Neural progenitor cell (in vitro differentiated cells): ENCODE measurements at places on chromosomes 3 and 15. TPM values are rescaled to one million over a fixed set of nuclear protein-coding genes. Genes with fewer than 3 reads are reported as not detected.

Gene TRAT1
- not detected in 2 replicates for total RNA-seq

Gene UBR1
- 26.0 and 33.2 TPM in 2 replicates for total RNA-seq

DNA sequence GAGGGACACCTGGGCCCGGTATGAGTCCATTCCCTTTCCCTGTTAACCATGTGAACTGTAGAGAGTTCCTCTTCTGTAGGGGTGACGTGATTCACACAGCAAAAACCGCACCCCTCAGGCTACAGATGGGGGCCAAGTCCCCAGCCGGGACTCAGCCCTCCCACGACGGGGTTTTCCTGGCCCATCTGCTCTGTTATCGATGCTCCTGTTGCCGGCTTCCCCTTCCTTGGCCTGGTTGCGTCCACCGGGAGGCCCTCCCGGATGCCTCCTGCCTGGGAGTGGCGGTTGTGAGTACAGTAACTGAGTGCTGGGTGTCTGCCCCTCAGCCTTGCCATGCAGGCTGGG, 817 bp upstream of the PLXNA1 start:
- DNase-seq, result no peak

Gene FES
- total RNA-seq, result 11.7 and 14.1 TPM in 2 replicates

- no peak for DNase-seq
These were observed 342.6 kb downstream of the NSUN3 start for GRCh38 chr3:94405258-94406035.

Gene ITIH4
- 1.1 and 2.4 TPM in 2 replicates for total RNA-seq

GRCh38 chr3:157460253-157460652, 23.6 kb downstream of the PTX3 start:
- no peak for DNase-seq

- no peak for DNase-seq
These were observed 17.3 kb downstream of the FAM174B start for GRCh38 chr15:92638291-92638708.

GRCh38 chr15:22936577-22937472, 43.3 kb downstream of the CYFIP1 start:
- no peak for DNase-seq

DNA sequence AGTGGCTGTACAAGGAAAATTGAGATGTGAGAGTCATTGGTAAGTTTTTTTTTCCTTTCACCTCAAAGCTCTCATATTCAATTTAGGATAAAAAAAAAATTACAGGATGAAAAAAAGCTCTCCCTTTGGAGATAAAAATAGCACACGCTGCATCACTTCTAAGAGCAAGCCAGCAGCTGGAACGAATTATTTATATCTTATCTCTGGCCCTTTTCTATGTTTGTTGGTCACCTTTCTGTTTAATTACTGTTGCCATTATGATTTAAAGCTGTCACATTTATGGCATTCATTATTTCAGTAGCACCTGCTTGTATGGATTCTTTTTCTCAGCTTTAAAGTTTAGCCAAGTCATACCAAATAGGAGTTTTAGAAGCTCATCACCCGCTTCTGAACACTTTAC, 171.6 kb upstream of the PDZRN3 start:
- no peak for DNase-seq

DNA sequence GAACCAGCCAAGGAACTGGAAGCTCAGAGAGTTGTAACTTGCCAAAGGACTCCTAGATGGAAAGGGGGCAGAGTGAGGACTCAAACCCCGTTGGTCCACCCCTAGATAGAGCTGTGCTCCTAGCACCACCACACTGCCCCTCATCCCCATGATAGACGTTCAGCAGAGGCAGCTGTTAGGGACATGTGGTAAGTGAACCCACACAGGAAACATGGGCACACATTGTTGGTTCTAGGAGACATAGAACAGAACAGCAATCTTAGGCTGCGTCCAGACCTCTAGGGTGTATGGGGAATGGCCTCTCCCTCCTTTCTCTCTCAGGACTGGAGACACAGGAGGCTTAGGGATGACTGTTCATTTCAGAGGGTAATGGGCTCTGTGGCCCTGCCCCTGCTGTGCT, 102.7 kb downstream of the ANP32A start:
- DNase-seq, result no peak

DNA sequence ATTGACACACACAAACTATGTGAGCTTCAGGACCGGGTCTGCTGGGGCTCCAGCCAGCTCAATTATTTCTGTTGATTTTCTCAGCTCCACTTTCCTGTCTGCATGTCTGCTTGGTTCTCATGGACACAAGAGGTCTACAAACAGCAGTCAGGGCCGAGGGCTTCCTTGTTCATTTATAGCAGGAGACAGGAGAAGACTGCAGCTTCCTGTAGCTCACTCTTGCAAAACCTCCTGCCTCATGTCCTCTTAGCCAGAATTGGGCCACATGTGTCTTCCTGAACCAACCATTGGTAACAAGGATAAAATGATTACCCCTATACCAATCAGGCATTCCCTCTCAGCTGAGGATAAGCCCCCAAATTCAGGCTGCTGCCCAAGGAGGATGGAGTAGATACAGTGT, 182.8 kb downstream of the TLE3 start:
- no peak for DNase-seq

Gene TMIE
- total RNA-seq, result not detected in 2 replicates

GRCh38 chr3:129644836-129645235, 38.4 kb upstream of the PLXND1 start:
- no peak for DNase-seq

Gene UBE2E2
- 86.2 and 89.8 TPM in 2 replicates for total RNA-seq

DNA sequence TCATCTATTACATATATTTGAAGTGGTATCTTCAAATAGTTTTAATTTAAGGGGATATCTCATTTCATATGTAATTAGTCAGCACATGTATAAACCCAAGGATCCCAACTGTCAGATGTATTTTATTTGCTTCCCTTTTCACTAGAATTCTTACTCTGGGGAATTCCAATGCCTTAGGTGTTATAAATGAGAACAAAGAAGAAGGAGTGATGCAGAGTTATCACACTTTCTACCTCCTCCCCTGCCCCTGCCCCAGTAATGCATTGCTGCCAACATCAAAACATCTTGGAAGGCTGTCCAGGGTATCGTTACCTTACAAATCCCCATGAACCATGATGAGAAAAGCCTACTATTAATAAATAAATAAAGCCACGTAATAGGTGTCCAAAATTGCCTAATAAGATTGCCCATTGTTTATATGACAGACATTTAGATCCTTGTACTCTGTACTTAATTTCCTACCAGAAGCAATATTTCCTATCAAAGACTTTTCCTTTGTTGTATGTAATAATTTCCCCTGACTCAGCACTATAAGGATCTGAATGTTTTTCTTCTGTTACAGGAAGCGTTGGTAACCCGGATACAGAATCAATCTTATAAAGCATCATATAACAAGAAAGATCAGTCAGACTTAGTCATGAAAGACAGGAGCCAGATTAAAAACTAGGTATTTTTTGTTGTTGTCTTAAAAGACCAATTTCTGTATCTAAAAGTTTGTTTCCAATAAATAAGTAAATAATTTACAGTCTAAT, 38.8 kb downstream of the CBLB start:
- no peak for DNase-seq

Gene PCSK6
- 1.9 and 2.2 TPM in 2 replicates for total RNA-seq

Gene CCDC39
- total RNA-seq, result 0.24 and 3.3 TPM in 2 replicates

DNA sequence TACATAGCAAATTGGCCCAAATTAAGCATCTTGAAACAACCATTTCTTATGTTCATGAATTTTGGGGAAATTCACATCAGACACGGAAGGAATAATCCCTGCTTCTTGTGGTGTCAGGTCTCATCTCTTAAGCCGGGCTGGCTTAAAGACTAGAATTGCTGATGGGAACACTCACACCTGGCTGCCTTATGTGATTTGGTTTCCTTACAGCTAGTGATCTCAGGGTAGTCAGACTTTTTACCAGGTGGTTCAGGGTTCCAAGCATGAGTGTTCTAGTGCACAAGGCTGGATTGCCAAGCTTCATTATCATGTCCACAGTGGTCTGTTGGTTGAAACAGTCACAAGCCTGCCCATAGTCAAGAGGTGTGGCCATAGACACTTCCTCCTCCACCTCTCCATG, 20.3 kb upstream of the CCNL1 start:
- DNase-seq, result no peak

Gene CEMIP
- 0.03 TPM in 1 of 2 replicates, not detected in the other for total RNA-seq

GRCh38 chr3:54630101-54630623, 297.7 kb downstream of the LRTM1 start:
- no peak for DNase-seq

- no peak for DNase-seq
These were observed 25.2 kb downstream of the FRMD4B start for GRCh38 chr3:69360690-69361089.

GRCh38 chr15:61122647-61123375, 106.3 kb downstream of the RORA start:
- no peak for DNase-seq

Gene CHRD
- total RNA-seq, result 2.3 and 6.8 TPM in 2 replicates

- DNase-seq, result no peak
These were observed 743.9 kb upstream of the GOLIM4 start for GRCh38 chr3:168839653-168840052.

DNA sequence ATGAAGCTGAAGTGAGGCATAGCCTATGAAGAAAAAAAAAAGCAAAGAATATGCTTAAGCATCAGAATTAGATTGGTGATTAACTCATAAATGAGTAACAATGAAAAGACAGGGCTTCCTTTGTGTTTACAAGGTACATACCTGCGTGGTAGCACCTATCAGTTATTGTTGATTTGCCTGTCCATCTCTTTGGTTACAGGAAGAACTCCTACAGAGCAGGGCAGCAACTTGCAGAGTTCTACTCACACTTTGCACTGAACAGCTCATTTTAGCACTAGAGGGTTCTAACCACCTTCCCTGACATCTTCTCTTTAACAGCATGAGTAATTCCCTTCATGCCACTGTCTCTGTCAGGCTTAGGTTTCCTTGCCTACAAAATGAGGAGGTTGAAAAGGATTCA, 166.0 kb downstream of the DPH6 start:
- DNase-seq, result no peak

DNA sequence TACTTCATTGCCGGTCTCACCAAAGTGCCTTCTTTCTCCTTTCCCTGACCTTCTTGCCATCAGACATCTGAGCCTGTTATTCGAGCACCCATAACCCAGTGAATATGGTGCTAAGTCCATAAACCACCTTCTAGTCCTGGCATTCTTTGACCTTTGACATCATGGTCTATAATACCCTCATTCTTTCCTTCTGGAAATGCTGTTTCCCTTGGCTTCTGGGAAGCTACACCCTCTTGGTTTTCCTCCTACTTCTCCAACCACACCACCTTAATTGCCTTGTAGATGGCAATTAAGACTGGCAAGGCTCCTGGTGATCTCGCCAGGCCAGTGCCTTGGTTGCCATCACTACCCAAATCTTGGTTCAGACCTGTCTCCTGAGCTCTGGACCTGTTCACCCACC, 56.1 kb upstream of the TRAK1 start:
- DNase-seq, result no peak

GRCh38 chr3:107184375-107184774, 192.9 kb upstream of the CCDC54 start:
- no peak for DNase-seq

Gene HOMER2
- total RNA-seq, result 25.4 and 259 TPM in 2 replicates

Gene ETV5
- 12.5 and 16.3 TPM in 2 replicates for total RNA-seq

DNA sequence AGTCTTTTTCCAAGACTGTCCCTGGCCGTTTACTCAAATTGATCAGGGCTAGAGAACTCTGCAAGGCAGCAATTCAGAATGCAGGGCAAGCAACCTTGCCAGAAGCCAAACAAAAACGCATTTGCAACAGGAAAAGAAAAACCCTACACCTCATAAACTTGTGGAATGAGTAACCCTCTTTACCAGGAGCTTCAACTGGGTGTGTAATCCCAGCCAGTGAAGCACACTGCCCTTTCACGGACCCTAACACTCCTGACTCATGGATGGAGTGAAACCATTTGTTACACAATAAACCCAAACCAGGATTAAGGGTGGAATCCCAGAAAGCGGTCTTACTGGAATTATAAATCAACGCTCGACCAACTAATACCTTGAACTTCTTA, 14.8 kb upstream of the LDHAL6B start:
- DNase-seq, result no peak

GRCh38 chr15:85024509-85025336, 43.1 kb downstream of the PDE8A start:
- no peak for DNase-seq

Gene TM4SF18
- not detected in 2 replicates for total RNA-seq

Gene RASGRP1
- 2.5 and 3.8 TPM in 2 replicates for total RNA-seq

DNA sequence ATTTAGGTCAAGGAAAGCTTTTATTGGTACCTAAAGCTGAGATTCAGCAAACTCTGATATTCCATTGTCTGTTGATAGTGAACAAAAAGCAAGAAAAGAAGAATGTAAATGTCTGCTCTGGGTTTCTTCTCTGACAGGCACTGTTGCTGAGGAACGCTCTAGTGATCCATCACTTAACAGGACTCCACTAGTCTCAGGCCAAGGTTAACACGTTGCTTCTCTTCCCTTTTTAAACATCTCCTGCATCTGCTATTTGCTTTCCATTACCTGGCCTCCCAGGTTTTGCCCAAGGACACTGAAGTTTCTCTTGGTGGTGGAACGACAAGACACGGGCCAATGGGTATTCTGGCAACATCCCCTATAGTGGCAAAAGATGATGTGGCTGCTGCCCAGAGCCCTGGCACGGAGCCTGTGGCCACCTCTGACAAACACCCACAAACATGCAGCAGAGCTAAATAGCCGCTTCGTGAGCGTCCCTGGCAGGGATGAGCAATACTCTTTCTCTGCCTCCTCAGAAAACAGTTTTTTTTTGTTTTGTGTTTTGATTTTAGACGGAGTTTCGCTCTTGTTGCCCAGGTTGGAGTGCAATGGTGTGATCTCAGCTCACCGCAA, 97.8 kb upstream of the AKAP13 start:
- DNase-seq, result no peak

DNA sequence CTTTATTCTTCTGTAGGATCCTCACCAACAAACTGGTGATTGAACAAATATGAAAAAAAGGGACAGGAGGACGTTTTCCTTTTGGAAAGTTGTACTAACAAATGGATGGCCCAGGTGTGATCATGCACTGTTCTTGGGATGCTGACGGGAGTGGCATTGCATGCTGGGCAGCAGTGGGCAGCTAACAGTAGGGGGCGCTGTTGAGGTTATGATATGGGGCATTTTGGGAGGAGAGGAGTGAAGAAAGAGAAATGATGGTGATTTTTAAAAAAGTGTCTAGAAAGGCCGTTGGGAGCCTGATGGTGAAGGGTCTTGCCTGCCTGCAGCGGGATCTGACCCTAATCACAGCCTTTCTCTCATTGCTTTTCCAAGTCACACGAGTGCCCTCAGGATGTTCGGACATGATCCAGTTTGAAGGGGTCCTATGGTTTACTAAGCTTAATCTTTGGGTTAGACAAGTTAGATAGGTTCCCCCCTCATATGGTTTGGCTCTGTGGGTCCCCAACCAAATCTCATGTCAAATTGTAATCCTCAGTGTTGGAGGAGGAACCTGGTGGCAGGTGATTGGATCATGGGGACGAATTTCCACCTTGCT, 46.2 kb upstream of the PRTG start:
- peak; percentile 19 for DNase-seq
